ENCODE measurements at places on chromosomes 3 and 15.

DNA sequence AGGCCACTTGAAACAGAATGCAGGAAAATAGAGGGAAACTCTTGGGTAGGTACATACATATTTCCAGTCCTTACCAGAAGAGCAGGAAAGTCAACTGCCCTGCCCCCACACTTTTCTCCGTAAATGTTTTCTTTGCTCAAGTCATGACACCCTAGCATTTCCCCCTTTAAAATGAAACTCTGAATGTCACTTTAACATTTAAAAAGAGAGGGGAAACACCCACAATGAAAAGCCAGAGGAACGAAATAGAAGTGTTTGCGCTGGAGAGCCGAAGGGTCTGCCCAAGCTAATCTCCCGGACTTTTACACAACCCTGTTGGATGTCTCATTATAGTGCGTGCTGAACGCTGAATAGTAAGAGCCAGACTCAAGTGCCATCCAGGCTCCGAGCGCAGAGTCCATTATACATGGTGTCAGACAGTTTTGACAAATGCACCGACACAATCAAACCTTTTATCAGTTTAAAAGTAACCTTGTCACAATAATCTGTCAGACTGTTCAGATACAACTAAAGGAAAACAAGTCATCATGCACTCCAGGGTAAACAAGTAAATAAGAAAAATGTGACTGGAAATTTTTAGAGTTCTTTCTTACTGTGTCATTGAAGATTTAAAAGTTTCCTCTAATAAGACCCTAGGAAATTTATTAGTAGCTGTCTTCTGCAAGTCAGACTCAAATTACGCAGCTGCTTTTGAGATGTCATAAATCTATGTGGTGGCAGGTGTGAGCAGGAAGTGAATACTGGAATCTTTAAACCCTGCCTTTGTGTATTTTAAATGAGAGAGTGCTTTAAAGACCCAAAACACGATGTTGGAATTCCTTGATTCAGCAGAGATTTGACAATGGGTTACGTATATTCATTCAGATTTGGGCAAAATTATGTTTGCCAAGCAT is 159.8 kb downstream of the RBMS3 start:
- no peak for DNase-seq

GRCh38 chr15:47486040-47486439 is 231.3 kb upstream of the SEMA6D start:
- DNase-seq: no peak

GRCh38 chr3:87436781-87437543 is 160.6 kb upstream of the POU1F1 start:
- DNase-seq: no peak

DNA sequence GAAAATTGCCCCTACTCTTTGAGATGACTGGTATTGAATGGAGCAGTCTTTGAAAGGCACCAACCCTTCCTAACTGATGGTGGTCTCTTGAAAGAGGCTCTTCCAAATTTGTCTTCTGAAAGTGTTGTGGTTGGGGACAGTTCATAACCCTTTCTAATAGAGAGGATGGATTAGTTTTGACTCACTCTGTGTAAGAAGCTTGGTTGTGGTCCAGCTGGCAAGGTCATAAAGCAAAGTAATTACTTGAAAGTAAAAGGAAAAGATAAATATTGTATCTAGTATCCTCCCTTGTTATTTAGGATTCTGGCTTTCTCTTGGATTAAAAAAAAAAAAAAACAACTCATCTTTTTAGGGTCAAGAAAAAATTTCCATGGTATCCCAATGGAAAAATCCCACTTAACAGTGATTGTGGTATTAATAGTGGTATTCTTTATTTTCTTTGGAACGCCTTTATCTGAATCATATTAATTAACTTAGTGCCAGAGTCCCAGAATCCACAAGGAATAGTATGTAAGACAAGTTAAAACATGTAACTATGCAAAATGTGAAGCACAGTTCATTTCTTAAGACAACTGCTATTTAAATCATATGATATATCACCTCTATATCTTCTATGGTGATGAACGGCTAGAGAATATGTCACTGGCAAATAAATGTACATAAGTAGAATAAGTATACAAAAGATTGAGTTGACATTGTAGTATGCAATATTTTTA is 469.3 kb upstream of the CDIN1 start:
- no peak for DNase-seq

DNA sequence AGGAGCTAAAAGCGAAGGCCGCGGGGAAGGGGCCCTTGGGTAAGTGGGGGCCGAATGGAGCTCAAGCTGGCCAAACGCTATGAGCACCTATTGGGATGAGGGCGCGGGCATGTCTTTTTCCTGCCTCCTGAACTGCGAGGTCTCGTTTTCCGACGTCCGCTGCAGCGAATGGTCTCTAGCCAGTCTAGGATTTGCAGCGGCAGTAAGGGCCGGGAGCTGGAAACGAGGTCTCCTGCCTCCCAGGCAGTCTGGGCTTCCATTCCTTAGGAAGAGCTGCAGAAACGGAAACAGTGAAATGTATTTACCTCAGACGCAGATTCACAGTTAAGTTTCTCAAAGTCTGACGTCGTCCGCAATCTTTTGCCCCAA is 517 bp downstream of the TMA7 start:
- no peak for DNase-seq

DNA sequence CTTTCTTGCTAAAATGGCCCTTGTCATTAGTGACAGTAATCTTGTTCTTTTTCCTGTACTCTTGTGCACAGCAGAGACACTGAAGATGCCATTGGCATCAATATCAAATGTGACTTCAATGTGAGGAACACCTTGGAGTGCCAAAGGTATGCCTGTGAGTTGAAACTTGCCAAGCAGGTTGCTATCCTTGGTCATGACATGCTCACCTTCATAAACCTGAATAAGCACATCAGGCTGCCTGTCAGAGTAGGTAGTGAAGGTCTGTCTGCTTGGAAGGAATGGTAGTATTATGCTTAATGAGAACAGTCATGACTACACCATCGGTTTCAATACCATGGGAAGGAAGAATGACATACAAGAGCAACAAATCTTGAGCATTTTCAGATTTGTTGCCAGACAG is 6.3 kb upstream of the RAB5A start:
- no peak for DNase-seq

All from muscle of arm (tissue), 14 donors.